ENCODE measurements at places on chromosomes 5 and 9.

GRCh38 chr9:92176068-92176799 is 61.0 kb upstream of the SPTLC1 start:
- no peak for DNase-seq

- DNase-seq, result no peak
Observed at GRCh38 chr5:146781157-146781556, 97.4 kb downstream of the PPP2R2B start.

DNA sequence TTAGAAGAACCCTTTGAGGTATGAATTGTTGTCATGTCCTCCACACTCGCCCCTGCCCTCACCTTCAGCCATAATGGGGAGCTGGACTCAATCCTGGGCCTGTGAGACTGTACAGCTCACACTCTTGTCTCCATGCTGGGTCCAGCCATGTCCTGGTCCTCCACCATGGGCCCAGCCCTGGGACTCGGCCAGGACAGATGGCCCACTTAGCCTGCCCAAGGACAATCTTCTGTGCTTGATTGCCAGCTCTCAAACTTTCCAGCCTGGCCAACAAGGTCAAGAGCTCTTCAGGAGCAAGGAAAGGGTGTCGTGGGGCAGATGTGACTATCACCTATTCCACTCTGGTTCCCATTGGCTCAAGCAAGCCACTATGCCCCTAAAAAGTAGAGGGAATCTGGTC is 90.8 kb downstream of the HRH2 start:
- DNase-seq, result no peak

GRCh38 chr9:70987986-70988385 is 133.4 kb downstream of the TRPM3 start:
- DNase-seq, result no peak

GRCh38 chr5:56605231-56605630 is 210.1 kb upstream of the MAP3K1 start:
- no peak for DNase-seq

DNA sequence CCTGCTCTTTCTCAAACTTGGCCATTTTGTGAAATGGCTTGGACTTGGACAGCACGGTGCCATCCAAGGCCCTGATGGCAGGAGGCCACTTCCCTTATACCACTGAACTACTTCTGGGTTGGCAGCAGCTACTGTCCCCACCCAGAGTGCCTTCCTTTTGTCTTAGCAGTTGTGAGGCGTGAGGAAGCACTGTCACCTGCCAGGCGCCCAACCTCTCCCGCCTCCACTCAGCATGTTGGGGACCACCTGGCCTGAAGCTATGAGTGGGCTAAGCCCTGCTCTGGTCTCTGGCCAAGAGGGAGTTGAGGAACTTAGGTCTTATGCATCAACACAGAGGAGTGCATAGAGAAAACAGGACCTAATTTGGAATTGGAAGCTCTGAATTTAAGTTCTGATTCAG is 276.0 kb downstream of the ENC1 start:
- no peak for DNase-seq

GRCh38 chr5:109964136-109964535 is 274.4 kb downstream of the MAN2A1 start:
- no peak for DNase-seq

GRCh38 chr5:139930406-139930805 is 112.7 kb downstream of the NRG2 start:
- DNase-seq, result no peak

- no peak for DNase-seq
Observed at GRCh38 chr5:150506571-150507473, 1.1 kb upstream of the NDST1 start.

GRCh38 chr9:133576031-133576874 is 32.9 kb downstream of the FAM163B start:
- no peak for DNase-seq

GRCh38 chr5:133785182-133785581 is 172.8 kb upstream of the FSTL4 start:
- DNase-seq, result no peak

- no peak for DNase-seq
Observed at GRCh38 chr5:149988126-149988525, 12.3 kb downstream of the TIGD6 start.

- no peak for DNase-seq
Observed at GRCh38 chr9:131839281-131840084, 99.6 kb upstream of the RAPGEF1 start.

- no peak for DNase-seq
Observed at GRCh38 chr5:150428978-150429377, 16.3 kb upstream of the CD74 start.

DNA sequence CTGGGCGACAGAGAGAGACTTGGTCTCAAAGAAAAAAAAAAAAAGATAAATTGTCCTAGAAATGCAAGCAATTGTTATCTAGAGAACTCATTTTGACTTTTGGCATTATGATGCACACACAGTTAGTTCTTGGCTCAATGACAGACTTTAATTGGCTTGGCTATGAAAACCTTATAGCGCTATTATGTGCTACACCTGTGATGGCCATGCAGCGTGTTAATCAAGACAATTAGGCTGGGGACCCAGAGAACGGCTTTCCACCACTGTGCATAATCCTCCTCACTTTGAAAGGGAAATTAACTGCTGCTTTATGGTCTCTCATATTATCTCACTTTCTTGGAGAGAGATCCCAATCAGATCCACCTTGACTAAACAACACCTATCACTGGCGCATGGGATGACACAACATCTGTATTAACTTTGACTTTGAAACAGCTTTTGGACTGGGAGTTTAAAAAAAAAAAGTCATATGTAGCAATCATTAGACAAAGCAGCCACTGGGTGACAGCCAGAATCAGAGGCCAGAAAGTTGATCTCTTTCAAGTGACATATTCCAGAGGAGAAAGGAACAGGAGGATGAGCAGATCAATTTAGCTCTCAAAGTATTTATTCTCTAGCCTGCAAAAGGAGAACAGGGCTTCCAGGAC is 132.5 kb downstream of the PPP2R2B start:
- no peak for DNase-seq

DNA sequence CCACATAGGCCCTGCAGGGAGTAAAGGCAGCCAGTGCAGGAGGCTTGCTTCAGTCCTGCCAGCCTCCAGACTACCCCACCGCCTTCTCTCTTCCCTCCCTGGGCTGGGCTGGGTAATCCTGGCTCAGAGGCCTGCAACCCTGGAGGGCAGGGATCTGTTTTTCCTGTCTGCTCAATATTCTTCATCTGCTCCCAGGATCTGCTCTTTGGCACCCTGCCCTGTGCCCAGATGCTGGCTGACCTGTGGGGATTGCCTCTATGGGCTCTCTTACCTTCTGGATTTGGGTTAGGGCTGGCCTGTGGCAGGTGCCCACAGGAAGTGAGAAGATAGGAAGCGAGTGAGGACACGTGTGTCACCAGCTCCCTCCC is 7.3 kb upstream of the ANGPTL2 start:
- DNase-seq, result no peak

DNA sequence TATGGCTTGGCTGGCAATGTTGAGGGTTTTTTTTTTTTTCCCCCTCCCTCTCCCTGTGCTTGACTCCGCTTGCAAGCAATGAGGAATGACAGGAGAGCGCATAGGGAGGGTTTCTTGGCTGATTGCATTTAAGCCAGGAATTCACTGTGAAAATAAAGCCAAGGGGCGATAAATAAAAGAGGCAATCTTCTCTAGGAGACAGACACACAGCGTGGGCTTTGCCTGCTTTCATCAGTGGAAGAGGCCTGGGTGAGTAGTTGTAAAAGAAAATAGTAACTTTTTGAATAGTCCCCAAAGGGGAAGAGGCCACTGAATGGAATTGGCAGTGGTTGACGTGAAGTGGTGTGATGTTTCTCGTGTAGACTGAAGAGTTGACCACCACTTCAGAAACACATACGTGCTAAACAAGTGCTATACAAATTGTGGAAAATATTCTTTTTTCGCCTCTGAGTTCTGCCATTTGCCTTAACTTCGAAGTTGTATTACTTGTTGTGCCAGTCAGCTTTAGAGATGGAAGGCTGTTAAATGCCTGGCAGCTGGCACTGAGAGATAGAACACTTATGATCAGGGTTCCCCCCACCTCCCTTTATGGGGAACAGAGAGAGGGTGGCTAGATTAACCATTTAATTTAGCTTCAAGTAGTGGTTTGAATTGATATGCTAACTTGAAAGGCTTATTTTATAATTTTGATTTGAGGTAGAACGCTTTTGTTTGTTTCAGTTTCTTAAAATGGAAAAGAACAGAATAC is 3.0 kb downstream of the ZSWIM6 start:
- DNase-seq, result no peak

GRCh38 chr9:83754383-83754977 is 46.7 kb upstream of the UBQLN1 start:
- no peak for DNase-seq

DNA sequence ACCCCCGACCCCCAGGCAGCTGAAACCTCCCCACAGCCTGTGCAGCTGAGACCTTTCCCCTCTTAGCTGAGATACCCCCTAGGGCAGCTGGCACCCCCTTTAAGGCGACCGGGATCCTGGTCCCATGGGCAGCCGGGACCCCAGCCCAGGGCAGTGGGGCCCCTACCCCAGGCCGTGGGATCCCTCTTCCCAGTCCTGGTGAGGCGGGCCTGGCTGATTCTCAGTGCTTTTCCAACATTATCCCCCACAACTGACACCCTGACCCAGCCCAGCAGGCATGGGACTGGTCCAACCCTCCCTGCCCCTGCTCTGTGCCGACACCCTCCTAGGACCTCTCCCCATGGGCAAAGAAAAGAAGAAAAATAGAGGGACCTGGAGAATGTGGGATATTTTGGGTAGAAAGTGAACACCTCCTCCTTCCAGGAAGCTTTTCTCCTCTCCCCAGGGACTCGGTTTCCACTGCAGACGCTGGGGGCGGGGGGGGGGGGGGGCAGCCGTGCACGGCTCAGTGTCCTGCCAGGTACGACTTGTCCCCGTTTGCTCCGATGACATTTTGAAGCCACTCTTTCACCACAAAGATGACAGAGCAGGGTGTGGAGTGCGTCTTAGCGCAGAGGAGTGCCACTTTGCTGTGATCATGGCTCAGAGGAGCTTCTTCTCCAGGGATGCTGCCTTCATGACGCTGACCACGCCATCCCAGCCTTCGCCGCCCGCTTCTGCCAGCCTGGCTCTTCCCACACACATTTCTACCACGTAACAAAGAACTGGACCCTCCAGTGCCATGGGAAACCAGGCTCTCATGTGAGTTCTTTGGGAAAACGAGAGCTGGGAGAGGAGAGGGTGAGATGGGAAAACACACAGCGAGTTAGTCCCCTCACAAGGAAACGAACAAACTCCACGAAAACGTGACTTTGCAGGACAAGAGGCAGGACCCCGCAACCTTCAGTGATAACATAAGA is 47.5 kb downstream of the MRPL36 start:
- peak; percentile 18 for DNase-seq

DNA sequence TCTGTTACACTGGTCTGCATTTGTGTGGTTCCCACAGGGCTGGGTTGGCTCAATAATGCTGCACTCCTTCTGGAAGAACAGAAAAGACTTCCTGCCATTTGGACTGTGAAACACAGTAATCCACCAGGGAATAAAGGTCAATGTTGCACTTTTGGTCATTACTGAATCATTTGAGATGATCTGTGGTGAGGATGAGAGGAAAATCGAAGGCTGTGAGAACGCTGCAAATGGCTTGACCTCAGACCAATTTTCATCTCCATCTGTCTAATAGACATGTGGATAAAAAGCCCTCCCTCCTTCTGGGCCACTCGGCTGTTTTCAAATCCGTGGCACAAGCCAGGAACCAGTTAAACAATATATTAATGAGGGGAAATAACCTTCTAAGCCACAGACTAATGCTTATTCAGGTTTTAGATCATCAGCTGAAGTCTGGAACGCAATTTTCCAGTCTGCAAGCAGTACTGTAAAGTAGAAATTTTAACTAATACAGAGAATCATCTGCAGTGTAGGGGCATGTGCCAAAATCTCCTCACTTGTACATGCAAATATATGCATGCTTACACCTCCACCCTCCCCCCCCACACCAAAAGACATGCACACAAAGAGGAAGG is 20.2 kb downstream of the TLE1 start:
- no peak for DNase-seq

DNA sequence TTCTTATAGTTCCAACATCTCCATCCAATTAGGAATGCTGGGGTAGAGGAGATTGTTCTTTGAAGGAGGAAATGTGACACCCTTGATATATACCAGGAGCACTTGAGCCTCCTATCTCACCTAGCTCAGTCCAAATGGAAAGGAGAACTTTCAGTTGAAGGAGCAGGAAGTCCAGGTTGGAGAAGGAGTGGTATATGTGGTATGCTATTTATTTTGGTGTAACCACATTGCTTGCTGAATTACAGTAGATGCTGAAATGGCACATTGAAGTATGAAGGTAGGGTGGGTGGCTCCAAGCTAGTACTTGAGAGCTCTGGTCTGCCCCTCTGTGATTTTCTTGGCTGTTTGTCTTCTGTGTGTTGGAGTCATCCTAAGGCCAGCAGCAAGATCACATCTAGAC is 6.1 kb downstream of the CSNK1G3 start:
- no peak for DNase-seq

GRCh38 chr9:91056917-91057316 is 255.3 kb downstream of the SYK start:
- no peak for DNase-seq

DNA sequence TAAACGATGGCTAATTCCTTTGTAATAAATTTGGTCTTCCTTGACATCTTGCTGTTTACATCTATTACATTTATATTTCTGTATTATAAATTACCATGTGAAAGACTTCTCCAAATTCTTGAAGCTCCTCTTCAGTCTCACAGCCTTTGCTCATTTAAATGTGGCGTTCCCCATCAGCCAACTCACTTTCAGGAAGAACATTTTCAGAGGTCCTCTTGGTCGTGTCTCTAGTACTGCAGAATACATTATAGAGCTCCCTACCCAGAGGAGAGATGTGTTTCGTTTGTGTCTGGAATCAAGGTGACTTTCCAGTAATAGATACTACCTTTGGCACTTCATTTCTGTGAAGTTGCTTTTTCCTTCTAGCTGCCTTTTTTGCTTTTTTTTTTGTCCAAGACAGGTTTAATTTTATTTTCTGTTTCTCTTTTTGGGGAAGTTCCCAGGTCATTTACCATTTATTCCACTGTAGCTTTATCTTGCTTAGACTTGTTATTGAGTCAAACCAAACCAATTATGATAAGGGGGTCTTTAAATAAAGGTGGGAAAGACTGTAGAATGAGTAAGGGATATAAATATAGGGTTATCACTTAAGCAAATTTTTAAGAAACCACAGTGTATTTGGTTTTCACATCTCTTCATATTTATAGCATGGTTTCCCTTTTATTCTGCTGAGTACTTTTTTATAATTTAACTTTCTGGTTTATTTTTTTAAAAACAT is 12.8 kb downstream of the UBE2B start:
- no peak for DNase-seq

DNA sequence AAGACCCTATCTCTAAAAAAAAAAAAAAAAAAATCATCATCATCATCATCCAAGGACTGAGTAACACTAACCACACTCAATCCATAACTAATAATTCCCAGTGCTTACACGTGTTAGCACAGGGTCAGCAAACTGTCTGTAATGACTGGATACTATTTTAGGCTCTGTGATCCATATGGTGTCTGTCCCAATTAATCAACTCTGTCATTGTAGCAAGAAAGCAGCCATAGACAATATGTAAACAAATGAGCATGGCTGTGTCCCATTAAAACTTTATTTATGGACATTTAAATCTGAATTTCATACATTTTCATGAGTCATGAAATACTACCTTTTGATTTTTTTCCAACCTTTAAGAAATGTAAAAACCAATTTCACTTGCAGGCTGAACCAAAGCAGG is 148.4 kb downstream of the SIL1 start:
- no peak for DNase-seq

GRCh38 chr9:89361816-89362646 is 43.7 kb downstream of the SECISBP2 start:
- DNase-seq, result no peak

- DNase-seq, result no peak
Observed at GRCh38 chr9:20023210-20023905, 234.5 kb upstream of the SLC24A2 start.

Measured in activated naive CD8-positive, alpha-beta T cell treated with anti-CD3 and anti-CD28 coated beads, Interleukin-2, amount 10 ng/mL, durations not matched to agents 7 days and 5 days (primary cell).